ENCODE measurements at places on chromosomes 2 and 18.

DNA sequence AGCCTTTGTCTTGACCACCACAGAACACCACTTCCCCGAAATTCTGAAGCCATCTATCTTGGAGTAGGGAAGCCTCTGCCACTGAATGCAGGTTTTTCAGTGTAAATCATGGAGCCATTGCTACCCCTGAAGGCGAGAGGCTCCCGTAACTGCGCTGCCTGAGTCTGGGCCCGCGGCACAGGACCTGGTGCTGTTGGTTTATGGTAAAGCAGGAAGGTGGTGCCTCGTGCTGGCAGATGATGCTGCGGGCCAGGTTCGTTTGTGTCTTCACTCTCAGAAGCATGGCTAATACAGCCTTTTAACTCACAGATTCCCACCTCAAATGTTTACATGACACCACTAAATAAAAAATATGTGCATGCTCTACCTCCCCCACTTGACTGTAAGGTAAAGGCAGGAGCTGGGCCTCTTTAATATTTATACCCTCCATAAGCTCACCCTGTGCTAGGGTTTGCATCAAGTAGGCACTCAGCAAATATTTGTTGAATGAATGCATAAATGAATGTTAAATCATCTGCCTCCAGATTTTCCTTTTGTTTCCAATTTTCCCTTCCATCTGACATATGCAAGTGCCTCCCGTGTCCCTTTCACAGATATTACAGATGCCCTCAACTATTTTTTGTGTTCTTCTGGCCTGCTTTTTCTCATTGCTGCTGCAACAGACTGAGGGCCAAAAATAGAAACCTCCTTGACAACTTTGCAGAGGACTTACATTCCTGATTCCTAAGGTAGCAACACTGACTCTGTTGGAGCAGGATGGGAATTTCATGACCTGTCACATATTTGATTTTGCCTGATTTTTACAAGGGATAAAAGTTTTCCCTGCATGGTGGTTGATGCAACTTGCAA lies 83.5 kb upstream of the CPO start:
- DNase-seq: no peak

DNA sequence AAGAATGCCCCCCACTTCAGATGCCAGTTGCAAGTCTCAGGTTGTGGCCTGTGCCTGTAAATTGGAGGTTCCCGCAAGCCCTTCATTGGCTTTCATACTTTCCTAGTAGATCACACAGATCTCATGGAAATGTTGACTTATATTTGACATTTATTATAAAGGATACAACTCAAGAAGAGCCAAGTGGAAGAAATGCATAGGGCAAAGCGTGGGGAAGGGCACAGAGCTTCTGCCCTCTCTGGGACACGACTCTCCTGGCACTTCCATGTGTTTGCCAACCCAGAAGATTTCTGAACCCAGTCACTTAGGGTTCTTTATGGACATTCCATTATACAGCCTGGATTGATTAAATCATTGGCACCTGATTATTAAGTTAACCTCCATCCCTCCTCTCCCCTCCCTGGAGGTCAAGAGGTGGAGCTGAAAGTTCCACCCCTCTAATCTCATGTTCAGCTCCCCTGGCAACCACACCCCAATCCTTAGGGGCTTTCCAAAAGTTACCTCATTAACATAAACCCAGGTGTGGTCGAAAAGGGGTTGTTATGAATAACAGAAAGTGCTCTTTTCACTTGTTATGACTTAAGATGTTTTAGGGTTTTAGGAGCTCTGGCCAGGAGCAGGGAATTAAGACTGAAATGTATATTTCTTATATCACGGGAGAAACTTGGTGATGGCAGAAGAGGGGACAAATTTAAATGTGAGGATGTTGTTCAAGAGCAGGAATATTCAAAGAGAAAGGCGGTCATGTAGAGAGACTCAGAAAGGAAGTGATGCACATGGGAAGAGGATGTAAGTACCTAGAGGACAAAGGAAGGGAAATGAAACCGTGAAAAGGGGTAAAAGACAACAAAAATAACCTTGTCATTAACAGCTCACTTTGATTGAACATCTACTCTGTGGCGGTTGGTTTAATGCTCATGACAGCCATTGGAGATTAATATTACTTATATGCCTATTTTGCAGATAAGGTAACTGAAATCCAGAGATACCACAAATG lies 31.8 kb downstream of the SP100 start:
- no peak for DNase-seq

DNA sequence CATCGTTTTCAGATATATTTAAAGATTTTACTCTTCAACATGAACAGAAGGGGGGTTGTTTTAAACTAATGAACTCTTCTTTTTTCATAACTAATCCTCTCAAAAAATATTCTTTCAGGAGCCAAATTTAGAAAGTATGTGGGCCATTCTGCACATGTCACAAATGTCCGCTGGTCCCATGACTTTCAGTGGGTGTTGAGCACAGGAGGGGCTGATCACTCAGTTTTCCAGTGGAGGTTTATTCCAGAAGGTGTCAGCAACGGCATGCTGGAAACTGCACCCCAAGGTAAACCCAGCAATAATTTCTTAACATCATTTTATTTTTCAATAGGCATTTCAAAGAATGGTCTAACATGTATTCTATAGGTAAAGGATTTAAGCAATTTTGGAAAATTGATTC lies 136.0 kb downstream of the EML6 start:
- DNase-seq: no peak

GRCh38 chr2:120293096-120294007 lies 40.7 kb downstream of the RALB start:
- DNase-seq: no peak

Measured in stimulated activated effector memory CD8-positive, alpha-beta T cell treated with anti-CD3 and anti-CD28 coated beads, Interleukin-12 subunit alpha, Interleukin-12 subunit beta, amount 100 ng/mL, for 72 hours (primary cell).